ENCODE measurements at places on chromosomes 7 and 10. TPM values are rescaled to one million over a fixed set of nuclear protein-coding genes. Genes with fewer than 3 reads are reported as not detected.

Gene CNNM1
- not detected for total RNA-seq

Gene BMPER
- not detected for total RNA-seq

Gene NUB1
- 104 TPM for total RNA-seq

Gene PON1
- not detected for total RNA-seq

Gene IGFBP3
- total RNA-seq = not detected

Gene GIMAP6
- total RNA-seq = 0.39 TPM

Gene GNAI1
- total RNA-seq = 0.49 TPM

Gene WNT16
- 7.4 TPM for total RNA-seq

Gene CALML3
- not detected for total RNA-seq

Gene ATOH7
- total RNA-seq = not detected

Gene ATP5F1C
- 114 TPM for total RNA-seq

Gene TDRD1
- total RNA-seq = 0.22 TPM

Gene PRR15
- not detected for total RNA-seq

Gene KCNIP2
- total RNA-seq = 3.5 TPM

Gene ABCC2
- 7.0 TPM for total RNA-seq

Gene LRIT1
- not detected for total RNA-seq

Gene ITPRIP
- 22.5 TPM for total RNA-seq

Gene SMKR1
- 3.8 TPM for total RNA-seq

Gene INA
- total RNA-seq = not detected

Gene CYP2E1
- 2.1 TPM for total RNA-seq

DNA sequence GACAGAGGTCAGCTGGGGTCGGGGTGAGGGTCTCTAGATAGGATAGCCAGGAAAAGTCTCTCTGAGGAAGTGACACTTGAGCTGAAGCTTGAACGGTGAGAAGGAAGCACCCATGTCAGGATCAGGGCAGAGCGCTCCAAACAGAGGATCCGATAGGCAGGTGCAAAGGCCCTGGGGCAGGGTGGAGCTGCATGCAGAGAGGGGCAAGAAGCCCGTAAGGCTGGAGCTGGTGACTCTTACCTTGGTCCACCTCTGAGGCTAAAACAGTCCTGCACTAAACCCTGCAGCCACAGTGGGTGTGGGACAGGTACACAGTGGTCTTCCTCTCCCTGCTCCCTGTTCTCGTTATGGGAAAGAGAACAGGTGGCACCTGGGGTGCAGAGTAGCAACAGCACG lies 5.8 kb upstream of the C10orf71 start:
- no peaks in the 10 kb centered on the region for H3K36me3 ChIP-seq
- no peak overlapping the region for H3K27ac ChIP-seq
- H3K4me1 ChIP-seq = no peaks in the 10 kb centered on the region
- H3K27me3 ChIP-seq = no peaks in the 10 kb centered on the region
- no peak overlapping the region for H3K4me3 ChIP-seq

DNA sequence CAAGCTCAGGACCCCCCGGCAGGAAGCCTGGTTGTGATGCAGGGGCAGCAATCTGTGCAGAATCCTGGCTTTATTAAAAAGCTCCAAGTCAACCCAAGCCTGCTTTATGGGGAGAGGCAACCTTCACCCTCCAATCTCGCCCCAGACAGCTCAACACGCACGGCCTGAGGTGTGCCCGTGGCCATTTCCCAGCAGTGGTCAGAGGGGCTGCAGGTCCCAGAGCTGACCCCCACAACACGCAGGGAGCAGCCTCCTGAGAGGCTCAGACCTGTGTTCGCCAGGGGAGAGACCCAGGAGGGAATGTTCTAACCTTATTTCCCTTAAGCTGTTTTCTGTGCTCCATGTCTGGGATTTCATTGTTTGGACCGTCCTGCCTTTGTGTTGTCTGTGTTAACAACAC lies 108.2 kb downstream of the CTBP2 start:
- H3K27me3 ChIP-seq = peaks cover 49% of the 10 kb centered on the region
- H3K27ac ChIP-seq = no peak overlapping the region
- H3K4me1 ChIP-seq = peaks cover under 1% of the 10 kb centered on the region
- no peak overlapping the region for H3K4me3 ChIP-seq

- peaks cover 3% of the 10 kb centered on the region for H3K27me3 ChIP-seq
- H3K4me1 ChIP-seq = no peaks in the 10 kb centered on the region
- no peak overlapping the region for H3K27ac ChIP-seq
- DNase-seq = no peak
Measured at GRCh38 chr7:101547022-101547915, 81.8 kb downstream of the MYL10 start.

- H3K27ac ChIP-seq = no peak overlapping the region
- no peaks in the 10 kb centered on the region for H3K36me3 ChIP-seq
- no peak overlapping the region for H3K4me3 ChIP-seq
- peak; percentile 77 for DNase-seq
- no peaks in the 10 kb centered on the region for H3K4me1 ChIP-seq
Measured at GRCh38 chr7:7103343-7104313, 78.7 kb upstream of the C1GALT1 start.

GRCh38 chr10:75115137-75115536 lies 3.7 kb downstream of the SAMD8 start:
- H3K4me3 ChIP-seq = no peak overlapping the region
- H3K27ac ChIP-seq = no peak overlapping the region
- DNase-seq = no peak
- peaks cover 4% of the 10 kb centered on the region for H3K36me3 ChIP-seq
- peaks cover 27% of the 10 kb centered on the region for H3K4me1 ChIP-seq

- H3K36me3 ChIP-seq = no peaks in the 10 kb centered on the region
- H3K27ac ChIP-seq = no peak overlapping the region
- H3K4me1 ChIP-seq = peaks cover 3% of the 10 kb centered on the region
Measured at GRCh38 chr7:101575721-101576120, 53.4 kb downstream of the MYL10 start.

DNA sequence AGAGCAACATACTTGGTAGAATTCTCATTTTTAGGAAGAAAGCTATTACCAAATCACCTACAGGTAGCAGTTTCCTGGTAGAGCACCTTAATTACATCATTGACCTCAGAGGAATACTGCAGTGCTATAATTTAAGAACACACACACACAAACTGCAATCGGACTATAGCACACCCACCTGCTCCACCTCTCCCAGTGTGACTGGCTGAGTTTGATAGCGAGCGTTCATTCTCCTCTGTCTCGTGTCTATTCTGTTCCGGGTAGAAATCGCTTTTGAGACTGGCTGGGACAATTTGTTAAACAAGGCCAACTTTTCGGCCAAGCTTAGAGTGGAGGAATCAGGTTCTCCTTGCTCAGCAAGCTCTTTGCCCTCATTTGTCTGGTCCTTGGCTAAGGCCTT lies 110.5 kb downstream of the SVIL start:
- no peak overlapping the region for H3K4me3 ChIP-seq
- H3K27ac ChIP-seq = no peak overlapping the region
- no peaks in the 10 kb centered on the region for H3K27me3 ChIP-seq
- no peaks in the 10 kb centered on the region for H3K4me1 ChIP-seq

DNA sequence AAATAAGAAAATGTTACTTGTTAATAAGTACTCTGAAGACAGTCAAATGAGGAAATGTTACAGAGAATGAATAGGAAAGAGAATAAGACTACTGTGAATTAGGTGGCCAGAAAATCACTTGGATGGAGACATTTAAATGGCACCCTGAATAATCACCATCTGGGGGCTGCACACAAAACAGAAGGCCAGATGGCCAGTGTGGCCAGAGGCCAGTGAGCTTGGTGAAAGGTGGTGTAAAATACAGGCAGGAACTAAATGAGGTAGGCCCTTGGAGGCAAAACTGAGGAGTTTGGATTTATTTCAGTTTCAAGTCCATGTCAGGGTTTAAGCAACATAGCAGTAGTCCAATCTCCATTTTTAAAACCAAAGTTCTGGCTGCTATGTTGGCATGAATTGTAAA lies 126.7 kb downstream of the TSPAN12 start:
- H3K27me3 ChIP-seq = no peaks in the 10 kb centered on the region
- no peak overlapping the region for H3K4me3 ChIP-seq
- H3K27ac ChIP-seq = no peak overlapping the region
- no peaks in the 10 kb centered on the region for H3K36me3 ChIP-seq
- DNase-seq = no peak

DNA sequence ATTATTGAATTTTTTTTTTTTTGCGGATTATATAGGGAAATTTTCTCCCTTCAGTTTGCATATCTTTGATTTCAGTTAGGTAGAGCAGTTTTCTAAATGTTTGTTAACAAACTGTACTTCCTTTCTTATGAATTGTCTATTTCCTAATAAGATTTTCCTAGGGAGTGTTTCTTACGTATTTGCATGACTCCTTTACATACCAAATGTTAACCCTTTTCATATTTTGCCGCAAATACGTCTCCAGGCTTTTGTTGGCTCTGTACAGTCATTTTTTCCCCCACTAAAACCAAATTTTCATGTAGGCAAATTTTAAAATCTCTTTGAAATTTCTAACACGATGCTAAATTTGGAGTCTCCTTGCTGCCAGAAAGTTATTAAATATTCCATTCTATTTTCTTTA lies 1.9 kb upstream of the FRAT2 start:
- H3K36me3 ChIP-seq = peaks cover 8% of the 10 kb centered on the region
- no peak for DNase-seq
- H3K4me3 ChIP-seq = no peak overlapping the region
- H3K27me3 ChIP-seq = no peaks in the 10 kb centered on the region
- no peak overlapping the region for H3K27ac ChIP-seq

DNA sequence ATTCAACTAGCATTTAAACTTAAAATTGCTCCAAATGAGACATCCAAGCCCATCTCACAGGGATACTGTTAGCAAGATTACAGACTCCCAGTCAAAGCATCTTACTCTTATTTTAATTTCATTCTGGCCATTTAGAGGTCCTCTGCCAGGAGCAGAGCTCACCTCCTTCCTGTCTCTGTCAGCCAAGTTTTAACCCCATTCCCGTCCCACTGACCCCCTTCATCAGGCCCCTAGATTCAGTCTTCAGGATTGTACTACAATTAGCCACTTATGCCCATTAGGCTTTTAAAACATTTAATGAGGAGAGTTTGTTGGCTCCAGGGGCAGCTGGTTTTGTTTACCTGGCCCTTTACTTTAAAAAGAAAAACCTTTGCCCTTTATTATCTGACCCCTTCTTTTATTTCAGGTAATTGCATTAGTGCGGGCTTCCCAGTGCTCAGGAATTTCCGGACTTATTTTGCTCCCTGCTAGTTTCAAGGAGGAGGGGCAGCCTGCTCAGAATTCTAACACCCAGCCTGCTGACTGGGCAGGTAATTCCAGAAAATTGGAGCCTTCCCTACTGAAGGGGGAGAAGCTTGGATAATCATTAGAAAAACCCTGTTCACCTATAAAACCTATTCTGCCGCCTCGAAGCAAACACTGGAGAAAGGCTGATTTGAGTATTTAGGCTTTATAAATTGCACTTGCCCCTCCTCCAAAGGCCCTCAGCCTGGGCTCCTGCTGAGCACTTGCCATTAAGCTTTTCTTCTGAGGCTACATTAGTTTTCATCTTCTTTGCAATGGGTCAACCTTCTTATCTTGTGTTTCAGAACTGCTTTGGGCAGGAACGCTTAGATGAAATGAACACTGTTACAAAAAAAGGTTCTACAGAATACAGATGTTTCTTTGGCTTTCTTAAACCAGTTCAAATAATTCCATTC lies 200.5 kb upstream of the HPS1 start:
- no peaks in the 10 kb centered on the region for H3K27me3 ChIP-seq
- peaks cover 3% of the 10 kb centered on the region for H3K4me1 ChIP-seq
- no peaks in the 10 kb centered on the region for H3K36me3 ChIP-seq
- no peak overlapping the region for H3K27ac ChIP-seq
- H3K4me3 ChIP-seq = no peak overlapping the region
- no peak for DNase-seq

GRCh38 chr10:132992433-132993215 lies 50.3 kb upstream of the CFAP46 start:
- no peaks in the 10 kb centered on the region for H3K36me3 ChIP-seq
- H3K27ac ChIP-seq = no peak overlapping the region
- DNase-seq = no peak
- H3K4me1 ChIP-seq = no peaks in the 10 kb centered on the region
- no peak overlapping the region for H3K4me3 ChIP-seq
- no peaks in the 10 kb centered on the region for H3K27me3 ChIP-seq

DNA sequence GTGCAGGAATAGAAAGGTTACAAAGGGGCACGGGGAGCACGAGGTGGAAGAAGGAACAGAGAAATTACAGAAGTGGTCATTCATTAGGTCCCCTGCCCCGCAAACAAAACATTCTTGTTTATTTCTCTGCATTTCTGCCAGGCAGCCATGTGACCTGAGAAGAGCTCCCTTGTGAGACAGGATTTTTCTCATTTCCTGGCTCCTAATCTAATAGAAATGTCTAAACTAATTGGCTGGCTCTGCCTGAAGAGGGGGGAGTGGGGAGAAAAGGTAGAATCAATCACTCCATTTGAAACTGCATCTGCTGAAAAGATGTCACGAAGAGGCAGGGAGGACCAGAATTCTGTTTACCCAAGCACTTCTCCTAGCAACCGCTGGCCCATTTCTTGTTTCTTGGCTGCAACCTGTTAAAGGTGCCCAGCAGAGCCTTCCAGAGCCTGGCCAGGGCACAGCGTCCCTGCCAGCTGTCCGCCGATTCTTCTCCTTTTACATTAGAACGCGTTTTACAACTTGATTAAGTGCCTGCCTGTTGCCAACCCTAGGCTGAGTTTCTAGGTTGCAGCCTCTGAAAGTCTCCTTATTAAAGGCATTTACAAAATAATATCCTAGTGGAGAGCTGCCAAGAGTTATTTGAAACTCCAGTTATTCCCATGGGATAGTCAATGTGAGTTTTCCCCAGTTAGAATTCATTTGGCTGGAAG lies 1227.6 kb downstream of the TYW1 start:
- DNase-seq = no peak
- H3K4me3 ChIP-seq = no peak overlapping the region
- no peak overlapping the region for H3K27ac ChIP-seq
- H3K27me3 ChIP-seq = no peaks in the 10 kb centered on the region

- DNase-seq = no peak
- peaks cover 17% of the 10 kb centered on the region for H3K27me3 ChIP-seq
- no peak overlapping the region for H3K4me3 ChIP-seq
- H3K27ac ChIP-seq = no peak overlapping the region
- no peaks in the 10 kb centered on the region for H3K4me1 ChIP-seq
- H3K36me3 ChIP-seq = no peaks in the 10 kb centered on the region
Measured at GRCh38 chr10:125071008-125071407, 89.4 kb downstream of the CTBP2 start.

DNA sequence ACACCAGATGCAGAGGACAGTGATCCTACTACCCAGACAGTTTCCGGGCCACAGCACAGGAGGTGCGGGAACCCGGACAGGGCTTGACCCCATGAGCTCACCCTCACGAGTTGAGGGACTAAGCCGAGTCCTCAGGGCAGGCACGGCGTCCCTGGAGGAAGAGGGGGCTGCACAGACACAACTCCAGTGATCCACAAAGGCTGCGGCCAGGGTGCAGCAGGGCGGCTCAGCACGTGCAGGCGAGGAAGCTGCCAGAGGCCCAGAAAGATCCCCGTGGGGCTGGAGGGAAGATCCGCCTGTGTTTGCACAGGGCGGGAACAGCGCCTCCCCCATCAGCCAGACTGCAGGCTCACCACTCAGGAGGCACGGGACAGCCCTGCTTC lies 45.9 kb upstream of the TMEM72 start:
- no peak overlapping the region for H3K4me3 ChIP-seq
- H3K27me3 ChIP-seq = no peaks in the 10 kb centered on the region
- no peak overlapping the region for H3K27ac ChIP-seq

DNA sequence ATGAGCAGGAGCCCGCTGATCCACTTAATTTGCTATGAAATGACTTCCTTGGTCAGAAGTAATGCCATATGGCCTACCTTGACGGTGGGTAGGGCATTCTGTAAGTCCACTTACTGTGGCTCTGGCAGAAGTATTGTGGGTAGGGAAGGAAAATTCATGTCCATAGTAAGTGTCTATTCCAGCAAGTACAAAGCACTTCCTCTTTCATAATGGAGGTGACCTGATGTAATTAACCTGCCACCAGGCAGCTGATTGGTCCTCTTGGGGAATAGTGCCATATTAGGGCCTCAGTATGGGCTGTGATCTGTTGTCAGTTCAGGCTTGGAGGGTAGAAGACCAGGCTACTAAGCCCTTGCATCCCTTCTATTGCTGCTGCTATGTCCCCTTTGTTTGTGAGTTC lies 103.9 kb downstream of the SLC37A3 start:
- H3K4me3 ChIP-seq = no peak overlapping the region
- H3K27ac ChIP-seq = no peak overlapping the region
- no peaks in the 10 kb centered on the region for H3K4me1 ChIP-seq
- H3K27me3 ChIP-seq = no peaks in the 10 kb centered on the region
